ENCODE measurements at places on chromosomes 1 and 21. TPM values are rescaled to one million over a fixed set of nuclear protein-coding genes. Genes with fewer than 3 reads are reported as not detected.

Gene USP1
- 30.6 TPM for total RNA-seq

Gene SPRR2G
- total RNA-seq, result not detected

Gene PALMD
- 2.1 TPM for total RNA-seq

Gene CAPN2
- total RNA-seq, result 55.6 TPM

- no peak for ATAC-seq
Measured at GRCh38 chr1:205688171-205689080, 8.1 kb upstream of the SLC45A3 start.

- peak; percentile 59 for ATAC-seq
Measured at GRCh38 chr1:62221171-62221570, 26.5 kb downstream of the L1TD1 start.

DNA sequence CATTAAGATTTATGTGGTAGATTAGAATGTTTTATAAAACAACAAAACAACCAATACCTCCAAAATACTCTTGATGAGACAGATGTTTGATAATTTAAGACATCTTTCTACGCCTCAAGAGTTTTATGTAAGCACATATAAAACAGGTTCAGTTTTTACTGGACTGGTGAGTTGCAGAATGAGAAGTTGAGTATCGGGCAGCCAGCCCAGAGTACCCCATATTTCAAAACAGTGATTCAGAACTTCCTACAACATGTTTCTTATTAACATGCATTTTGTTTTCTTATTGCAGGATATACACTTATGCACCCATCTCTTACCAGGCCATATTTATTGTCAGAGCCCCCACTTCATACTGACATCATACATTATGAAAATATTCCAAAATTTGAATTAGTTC is 91.4 kb upstream of the RAVER2 start:
- ATAC-seq, result no peak

DNA sequence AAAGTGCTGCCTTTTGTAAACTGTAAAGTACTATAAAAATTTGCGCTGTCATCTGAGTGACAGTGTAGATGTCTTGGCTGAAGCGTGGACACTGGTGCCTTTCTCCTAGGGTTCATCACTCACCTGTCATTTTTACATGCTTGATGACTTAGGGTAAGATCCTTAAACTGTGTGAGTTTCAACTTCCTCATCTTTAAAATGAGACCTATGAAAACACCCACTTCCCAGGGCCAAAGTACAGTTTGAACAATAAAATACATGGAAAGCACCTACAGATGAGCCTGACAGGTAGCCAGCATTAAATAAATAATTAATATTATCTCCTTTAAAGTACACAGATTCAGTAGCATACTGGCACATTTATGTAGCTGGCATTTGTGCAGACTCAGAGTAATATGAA is 309.9 kb downstream of the CHRM3 start:
- ATAC-seq, result no peak

Gene CTH
- total RNA-seq, result 9.3 TPM

GRCh38 chr1:39458991-39459390 is 32.4 kb upstream of the BMP8A start:
- ATAC-seq, result no peak

Gene ZZZ3
- total RNA-seq, result 69.5 TPM

Gene OPRD1
- total RNA-seq, result 1.1 TPM

- ATAC-seq, result no peak
Measured at GRCh38 chr1:95096218-95096841, 20.8 kb upstream of the TLCD4 start.

- ATAC-seq, result no peak
Measured at GRCh38 chr1:2320760-2321667, 70.3 kb downstream of the MORN1 start.
